Ascending aorta (tissue), 2 donors: ENCODE measurements at places on chromosomes 7 and 10. TPM values are rescaled to one million over a fixed set of nuclear protein-coding genes. Genes with fewer than 3 reads are reported as not detected.

GRCh38 chr10:7634142-7634894, 32.4 kb downstream of the ITIH5 start:
- no peak for DNase-seq

The ARHGAP22 gene
- 2.0 TPM for total RNA-seq

The CPED1 gene
- total RNA-seq = 69.5 TPM

The OR6V1 gene
- total RNA-seq = not detected

DNA sequence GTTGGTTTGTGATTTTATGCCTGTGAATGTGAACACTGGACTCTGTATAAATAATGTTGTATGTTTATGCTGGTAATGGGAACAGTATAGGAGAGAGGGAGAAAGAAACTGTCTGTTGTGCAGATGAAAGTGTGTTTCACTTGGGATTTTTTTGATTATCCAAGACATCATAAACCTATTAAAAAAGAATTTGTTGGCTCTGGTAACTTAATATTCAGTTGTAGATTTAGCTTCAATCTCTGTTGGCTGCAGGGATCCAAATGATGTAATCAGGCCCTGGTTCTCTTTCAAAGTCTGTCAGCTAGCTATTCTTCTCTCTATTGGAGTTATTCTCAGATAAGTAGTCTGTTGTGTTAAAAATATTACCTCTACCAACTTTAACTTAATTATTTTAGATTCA, 168.8 kb upstream of the RHOBTB1 start:
- no peak for DNase-seq

The HABP2 gene
- not detected for total RNA-seq

- DNase-seq = no peak
Observed at GRCh38 chr7:1899196-1899595, 229.1 kb downstream of the ELFN1 start.

The RSPH10B gene
- total RNA-seq = not detected

DNA sequence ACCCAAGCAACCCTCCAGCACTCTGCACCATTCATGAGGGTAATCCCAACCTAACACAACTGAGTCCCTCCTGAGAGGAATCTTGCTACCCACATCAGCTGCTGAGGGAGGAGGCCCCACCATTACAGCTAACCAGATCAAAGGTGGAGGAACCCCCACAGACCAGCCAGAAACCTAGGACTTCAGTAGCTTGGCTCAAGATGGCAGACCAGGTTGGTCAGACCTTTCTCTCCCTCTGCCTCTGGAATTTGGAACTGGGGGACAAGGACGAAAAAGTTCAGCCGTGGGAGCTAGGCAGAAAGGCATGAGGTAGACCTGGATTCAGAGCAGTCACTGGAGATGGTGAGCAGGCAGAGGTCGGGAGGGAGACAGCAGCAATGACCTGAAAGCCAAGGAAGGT, 101.3 kb upstream of the CACUL1 start:
- DNase-seq = no peak

GRCh38 chr7:47528471-47528870, 53.4 kb downstream of the TNS3 start:
- DNase-seq = no peak

The IGF2BP3 gene
- total RNA-seq = not detected

DNA sequence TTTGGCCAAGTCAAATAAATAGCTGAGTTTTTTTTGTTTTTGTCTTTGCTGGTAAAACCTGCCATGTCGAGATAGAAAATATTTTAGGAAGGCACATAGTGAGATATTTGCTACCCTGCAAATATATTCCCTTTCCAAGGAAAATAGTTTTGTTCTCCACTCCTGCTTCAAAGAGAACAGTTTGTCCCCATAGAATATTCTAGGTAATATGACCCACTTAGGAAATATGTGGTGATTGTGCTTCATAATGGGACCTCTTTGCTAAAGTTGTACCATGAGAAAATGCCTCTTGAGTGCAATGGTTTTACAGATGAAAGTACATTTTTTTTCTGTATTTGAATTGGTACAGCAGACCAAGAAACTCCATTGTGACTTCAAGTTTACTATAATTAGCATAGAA, 41.6 kb downstream of the SMNDC1 start:
- no peak for DNase-seq

The ZNF800 gene
- 36.9 TPM for total RNA-seq

- no peak for DNase-seq
Observed at GRCh38 chr7:69770613-69771012, 172.3 kb downstream of the AUTS2 start.

GRCh38 chr10:128657548-128657947, 531.3 kb upstream of the MKI67 start:
- DNase-seq = no peak

DNA sequence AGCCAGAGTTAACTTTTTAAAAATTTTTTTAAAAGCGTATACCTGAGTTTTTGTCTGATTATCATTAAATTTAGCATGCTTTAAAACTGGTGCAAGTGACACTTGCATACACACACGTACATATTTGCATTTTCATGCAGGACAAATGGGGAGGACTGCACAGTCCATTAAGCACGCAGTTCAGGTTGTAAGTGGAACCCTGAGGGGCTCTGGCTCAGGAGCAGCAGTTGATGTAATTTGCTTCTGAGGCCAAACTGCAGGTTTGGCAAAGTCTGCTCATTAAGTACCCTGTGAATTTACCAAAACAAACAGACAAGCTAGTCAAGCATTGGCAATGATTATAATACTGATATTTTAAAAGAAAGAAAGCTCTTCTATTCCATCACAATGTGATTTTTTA, 215.8 kb upstream of the PFKP start:
- no peak for DNase-seq

DNA sequence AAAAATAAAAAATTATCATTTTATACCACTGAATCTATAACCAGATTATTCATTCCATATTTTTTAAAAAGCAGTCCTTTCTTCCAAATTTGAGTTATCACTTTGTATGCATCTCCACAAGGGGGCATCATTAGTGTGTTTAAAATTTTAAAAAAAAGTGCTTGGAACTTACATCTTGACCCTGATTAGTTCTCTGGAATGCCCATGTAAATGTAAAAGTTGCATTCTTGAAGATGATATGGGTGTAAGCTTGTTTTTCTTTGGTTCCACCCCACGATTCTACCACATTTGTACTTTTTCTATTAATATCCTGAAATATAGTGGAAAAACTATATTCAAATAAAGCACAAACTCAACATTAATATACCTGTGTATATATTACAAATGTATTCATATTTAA, 144.9 kb downstream of the ELAPOR2 start:
- DNase-seq = no peak

DNA sequence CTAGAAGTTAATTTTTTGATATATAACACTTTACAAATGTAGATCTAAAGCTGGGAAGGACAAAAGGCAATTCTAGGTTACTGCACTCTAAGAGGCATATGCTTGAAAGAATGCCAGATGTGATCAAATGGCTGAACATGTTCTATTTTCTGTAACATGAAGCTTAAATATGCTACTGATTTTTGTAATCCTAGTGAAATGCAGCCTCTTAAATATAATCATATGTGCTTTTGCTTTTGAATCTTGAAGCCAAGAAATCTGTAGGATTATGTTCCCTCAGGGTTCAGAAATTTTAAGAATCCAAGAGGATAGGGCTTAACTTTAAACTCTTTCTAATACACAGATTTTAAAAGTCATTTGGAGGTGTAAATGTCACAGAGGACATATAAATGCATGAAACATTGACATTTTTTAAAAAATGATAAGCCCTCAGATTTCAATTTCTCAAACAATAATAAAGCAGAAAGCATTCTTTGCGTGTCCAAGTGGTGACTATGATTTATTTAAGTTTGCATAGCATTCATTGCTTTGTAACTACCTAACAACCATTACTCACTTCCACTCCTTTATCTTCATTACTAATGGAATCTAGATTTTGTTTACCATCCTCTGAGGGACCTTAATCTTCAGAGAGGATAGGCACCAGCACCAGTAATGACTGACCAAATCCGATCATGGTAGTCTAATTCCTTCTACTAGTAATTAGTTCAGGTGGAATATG, 170.4 kb downstream of the MAGI2 start:
- no peak for DNase-seq

The CBLL1 gene
- total RNA-seq = 44.1 TPM

DNA sequence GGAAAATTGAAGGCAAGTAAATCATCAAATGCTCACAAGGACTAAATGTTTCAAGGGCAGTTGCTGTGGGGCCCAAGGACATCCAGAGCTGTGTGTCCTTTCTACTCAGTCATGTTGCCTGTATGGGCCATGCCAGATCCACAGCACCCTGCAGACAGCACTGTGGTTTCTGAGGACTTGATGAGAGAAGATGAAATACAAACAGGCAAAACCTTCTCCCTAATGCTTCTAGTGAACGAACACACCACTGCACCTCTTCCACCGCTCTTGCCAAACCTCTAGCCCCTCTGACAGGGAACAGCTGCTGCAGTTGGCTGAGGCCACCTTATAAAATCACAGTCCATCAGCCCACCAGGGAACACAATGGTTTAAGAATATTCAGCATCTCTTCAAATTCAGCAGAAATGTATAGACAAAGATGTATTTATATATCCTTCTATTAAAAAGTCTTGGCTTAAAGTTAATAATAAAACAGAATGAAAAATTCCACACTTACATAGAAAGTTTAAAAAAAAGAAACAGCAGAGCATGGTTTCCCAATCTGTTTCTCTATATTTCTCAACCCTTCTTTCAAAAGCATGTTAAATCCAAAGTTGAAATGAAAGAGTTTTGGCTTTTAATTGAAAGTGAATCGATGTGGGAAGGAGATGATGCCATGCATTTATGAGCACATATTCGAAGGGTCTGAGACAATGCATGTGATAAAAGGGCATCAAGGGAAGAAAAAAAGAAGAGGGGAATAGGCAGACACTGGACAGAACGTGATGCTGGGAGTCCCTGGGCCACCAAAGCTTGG, 14.0 kb downstream of the CYP3A7 start:
- no peak for DNase-seq

- no peak for DNase-seq
Observed at GRCh38 chr10:126950401-126951105, 45.3 kb downstream of the DOCK1 start.

DNA sequence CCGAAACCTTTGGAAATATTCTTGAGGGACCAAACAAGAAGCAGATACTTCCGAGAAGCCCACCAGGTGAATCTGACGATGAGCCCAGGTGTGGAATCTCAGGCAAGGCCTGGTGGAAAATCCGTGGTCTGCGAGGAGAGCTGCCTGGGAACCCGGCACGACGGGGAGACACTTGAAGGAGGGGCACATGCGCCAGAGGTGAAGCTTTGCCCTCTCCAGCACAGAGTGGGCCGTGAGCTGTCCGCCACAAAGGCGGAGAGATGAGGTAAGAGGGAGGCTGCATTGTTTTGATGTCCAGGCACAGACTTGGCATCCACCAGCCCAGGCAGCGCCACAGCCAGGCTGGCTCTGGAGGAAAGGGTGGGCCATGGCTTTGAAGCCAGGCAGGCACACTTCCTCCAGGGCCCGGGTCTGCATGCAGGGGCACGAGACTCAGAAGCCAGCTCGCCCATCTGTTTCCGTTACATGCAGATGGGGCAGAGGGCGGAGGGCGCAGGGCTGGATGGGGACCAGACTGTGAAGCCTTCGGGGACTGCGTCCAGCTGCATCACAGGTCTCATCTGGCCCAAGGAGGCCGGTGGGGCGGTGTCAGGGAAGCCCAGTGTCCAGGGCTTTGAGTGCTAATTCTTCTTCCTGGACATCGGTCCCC, 45.4 kb downstream of the CALML3 start:
- no peak for DNase-seq

The WNT16 gene
- total RNA-seq = not detected

- no peak for DNase-seq
Observed at GRCh38 chr10:71513936-71514335, 117.2 kb downstream of the CDH23 start.

The THAP5 gene
- 18.1 TPM for total RNA-seq

DNA sequence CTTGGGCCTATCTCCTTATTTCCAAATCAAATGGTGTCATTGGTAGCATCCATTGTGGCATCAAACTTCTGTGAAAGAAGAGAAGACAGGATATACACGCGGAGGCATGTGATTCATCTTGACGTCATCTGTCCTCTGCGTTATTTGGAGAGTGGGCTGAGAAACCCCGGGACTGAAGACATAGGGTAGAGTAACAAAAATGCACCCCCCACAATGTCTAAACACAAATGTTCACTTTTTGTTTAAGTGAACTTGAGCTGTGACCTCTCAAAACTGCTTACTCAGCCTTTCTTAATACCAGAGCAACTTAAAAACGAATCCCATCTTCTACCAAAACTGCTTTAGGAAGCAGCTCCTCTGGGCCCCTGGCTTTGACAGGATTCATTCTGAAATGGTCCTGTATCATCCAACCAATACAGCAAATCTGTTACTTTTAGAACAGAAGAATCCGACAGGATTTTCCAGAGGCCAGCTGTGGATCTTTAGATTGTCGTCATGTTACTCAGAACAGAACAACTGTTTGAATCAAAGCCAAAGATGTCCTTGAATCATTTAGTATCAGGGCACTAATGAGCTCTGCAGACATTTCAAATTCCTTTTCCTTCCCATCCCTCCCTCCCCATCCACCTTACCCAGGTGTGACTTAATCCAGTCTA, 438.1 kb downstream of the SUGCT start:
- DNase-seq = no peak

- no peak for DNase-seq
Observed at GRCh38 chr7:83655951-83656556, 7.1 kb upstream of the SEMA3E start.

- DNase-seq = no peak
Observed at GRCh38 chr7:47255007-47255406, 326.9 kb downstream of the TNS3 start.

DNA sequence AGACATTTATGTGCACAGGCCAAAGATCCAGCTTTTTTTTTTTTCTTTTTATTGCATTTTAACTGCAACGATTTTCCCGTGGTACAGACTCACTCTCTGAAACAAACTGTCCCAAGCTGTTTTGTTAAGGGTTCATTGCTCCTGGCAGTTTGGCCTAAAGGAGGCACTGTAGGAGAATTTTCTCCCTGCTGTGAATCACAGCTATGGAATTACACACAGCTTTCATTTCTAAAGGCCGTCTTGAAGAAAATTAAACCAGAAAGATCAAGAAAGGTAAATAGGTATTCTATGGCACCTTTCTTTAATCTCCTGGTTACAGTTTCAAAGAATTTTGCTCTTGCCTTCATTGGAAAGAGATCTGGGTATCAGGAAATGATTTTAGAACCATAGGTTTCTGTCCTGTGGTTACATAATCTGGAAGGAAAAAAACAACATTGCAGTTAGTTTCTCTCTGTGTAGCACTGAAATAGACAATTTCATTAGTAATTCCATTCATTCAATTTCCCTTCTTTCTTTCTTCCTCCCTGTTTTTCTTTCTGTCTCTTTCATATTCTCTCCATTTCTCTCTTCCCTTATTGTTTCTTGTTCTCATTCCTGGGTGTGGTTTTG, 51.2 kb downstream of the PDK4 start:
- DNase-seq = no peak

DNA sequence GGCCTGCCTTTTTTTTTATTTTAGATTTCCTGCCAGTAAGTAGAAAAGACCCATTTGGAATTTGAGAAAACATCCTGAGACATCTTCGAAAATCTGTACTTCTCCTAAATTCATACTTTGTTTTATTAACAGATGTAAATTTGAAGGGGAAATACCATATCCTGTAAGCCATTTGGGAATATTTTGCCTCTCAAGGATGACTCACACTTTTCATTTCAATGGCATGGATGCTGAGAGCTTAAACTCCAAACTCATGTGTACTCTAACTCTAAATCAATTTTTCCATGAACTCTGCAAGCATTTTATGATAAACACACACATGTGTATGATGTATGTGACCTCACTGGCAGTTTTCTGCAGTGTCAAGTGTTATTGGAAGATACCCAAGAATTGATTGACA, 89.0 kb downstream of the SEMA3A start:
- DNase-seq = no peak
